Brain (organoid and tissue), 16 donors: ENCODE measurements at places on chromosomes 7 and 10.

GRCh38 chr7:44572771-44573170 lies 937 bp downstream of the DDX56 start:
- no peak for DNase-seq

DNA sequence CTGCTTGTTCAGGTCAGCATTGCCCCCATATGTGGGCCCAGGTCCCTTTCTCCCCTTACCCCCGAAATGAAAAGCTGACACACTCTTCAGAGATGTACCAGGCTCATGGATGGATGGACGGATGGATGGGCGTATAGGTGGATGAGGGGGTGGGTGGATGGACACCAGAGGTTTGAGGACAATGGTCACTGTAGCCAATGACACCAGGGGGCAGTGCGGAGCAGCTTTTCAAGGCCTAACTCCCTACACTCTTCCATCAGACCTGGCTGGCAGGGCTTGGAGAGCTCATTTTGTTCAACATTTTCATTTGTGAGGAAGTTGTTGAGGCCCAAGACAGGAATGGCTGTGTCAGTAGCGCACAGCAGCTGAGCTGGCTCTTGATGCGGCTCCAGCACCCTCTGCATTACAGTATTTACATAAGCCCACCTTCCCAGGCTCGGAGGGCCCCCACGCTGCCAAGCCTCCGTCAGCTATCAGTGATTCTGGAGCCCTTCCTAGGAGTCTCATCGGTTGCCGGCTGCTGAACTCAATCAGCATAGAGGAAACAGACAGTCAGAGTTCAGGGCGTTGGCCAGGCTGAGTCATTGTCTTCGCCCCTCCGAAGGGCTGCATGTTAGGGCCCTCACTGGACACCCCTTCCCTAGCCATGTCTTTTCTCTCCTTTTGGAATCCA lies 11.6 kb upstream of the FFAR4 start:
- peak; percentile 73 for DNase-seq

DNA sequence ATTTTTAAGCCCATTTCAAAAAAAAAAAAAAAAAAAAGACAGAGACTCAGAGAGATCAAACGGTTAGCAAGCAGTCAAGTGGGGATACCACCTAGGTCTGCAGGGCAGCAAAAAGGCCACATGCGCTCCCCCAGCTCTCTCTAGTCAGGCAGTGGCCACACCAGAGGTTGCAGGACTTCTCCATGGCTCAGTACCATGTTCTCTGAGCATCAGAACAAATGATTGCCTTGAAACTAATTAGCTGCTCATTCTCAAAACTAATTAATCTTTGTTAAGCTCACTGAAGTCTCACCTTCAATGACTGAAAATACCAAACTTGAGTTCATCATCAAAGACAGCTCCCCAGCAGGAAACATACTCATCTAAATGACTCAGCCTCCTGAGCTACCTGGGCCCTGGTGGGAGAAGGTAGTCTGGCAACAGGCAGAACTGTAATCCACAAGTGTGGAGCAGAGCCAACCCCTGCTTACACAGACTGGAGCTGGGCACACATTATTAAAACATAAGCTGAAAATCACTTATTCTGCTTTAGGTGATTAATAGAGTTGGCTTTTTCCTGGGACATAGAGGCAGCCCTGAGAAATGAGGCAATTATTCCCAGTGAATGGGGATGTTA lies 319.6 kb downstream of the GRID1 start:
- no peak for DNase-seq

DNA sequence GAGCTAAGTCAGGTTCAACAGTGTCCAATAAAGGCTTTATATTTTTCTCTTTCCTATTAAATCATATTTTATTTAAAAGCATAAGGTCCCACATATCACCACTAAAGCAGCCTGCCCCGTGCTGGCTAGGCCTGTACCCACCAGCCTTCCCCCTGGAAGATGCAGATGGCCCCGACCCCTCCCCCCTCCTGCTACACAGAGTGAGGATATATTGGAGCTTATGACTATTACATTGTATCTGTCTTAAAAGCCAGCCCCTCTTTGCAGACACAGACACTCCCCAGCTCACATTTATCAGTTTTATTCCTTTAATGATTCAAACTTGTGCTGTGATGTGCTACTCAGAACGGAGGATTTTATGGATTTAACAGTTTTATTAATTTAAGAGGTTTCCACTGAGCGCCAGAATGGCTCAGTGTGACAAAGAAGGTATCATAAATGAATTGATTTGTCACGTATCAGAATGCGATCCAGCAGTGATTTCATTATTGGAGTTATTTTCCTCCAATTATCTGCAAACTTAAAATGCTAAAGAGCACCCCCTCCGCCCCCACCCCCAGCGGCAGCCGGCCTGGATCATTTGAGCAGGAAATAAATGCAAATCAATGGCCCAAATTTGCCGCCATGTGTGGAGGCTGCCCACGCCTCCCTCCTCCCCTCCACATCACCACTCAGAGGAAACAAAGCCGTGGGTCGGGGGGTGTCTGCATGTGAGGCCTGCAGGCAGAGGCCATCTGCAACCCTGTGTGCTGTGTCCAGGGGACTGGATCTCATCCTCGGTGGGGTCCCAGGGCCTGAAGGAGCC lies 72.6 kb upstream of the ZMIZ1 start:
- peak; percentile 57 for DNase-seq

- DNase-seq, result no peak
Measured at GRCh38 chr10:130714742-130715467, 578.7 kb downstream of the GLRX3 start.

DNA sequence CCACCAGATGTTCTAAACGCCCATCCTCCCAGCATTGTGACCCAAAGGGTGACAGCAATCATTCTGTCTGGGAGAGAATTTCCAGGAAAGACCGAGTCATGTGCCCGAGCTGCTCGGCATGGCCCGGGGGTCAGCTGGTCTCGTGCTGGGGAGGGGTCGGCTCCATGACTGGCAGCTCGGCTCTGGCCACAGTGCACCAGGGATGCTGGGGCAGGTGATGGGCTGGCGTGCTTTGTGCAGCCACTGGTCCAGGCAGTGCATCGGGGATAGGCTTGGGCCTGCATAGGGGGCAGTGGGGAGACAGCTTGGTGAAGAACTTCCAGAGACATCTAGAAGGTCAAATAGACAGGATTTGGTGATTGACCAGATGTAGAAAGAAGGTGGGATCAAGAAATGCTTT lies 39.2 kb upstream of the PSMG3 start:
- no peak for DNase-seq

GRCh38 chr10:65413001-65413400 lies 1512.8 kb upstream of the LRRTM3 start:
- no peak for DNase-seq

- no peak for DNase-seq
Measured at GRCh38 chr7:47931005-47932004, 17.0 kb downstream of the PKD1L1 start.

DNA sequence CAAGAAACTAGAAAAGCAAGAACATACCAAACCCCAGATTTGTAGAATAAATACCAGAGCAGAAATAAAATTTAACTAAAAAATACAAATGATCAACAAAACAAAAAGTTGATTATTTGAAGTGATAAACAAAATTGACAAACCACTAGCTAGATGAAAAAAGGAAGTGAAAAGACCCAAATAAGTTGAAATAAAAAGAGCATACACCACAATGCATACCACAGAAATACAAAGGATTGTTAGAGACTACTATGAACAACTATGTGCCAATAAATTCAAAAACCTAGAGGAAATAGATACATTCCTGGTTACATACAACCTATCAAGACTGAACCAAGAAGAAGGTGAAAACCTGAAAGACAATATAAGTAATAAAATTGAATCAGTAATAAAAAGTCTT lies 333.4 kb downstream of the SH2D4B start:
- no peak for DNase-seq

GRCh38 chr7:116790025-116790424 lies 72.4 kb upstream of the CAPZA2 start:
- DNase-seq, result no peak

GRCh38 chr7:134174795-134175261 lies 47.7 kb downstream of the LRGUK start:
- DNase-seq, result no peak

DNA sequence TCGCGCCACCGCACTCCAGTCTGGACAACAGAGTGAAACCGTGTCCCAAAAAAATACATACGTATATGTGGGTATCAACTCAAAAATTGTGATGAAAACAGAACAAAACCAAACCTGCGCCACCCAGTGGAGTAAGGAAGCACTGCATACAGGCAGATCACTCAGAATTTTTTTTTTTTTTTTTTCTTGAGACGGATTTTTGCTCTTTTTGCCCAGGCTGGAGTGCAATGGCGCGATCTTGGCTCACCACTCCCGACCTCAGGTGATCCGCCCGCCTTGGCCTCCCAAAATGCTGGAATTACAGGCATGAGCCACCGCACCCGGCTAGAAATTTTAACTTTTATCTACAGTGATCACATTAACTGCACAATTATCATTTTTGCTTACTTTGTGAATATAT lies 9.1 kb upstream of the TMEM236 start:
- peak; percentile 29 for DNase-seq

GRCh38 chr10:1577945-1578344 lies 159.4 kb downstream of the ADARB2 start:
- no peak for DNase-seq

- no peak for DNase-seq
Measured at GRCh38 chr7:29805031-29805430, 1.3 kb upstream of the WIPF3 start.

- no peak for DNase-seq
Measured at GRCh38 chr7:79292834-79293233, 160.6 kb downstream of the MAGI2 start.

- no peak for DNase-seq
Measured at GRCh38 chr7:107667341-107667740, 6.7 kb downstream of the SLC26A4 start.

GRCh38 chr7:81499262-81500116 lies 270.4 kb downstream of the HGF start:
- DNase-seq, result peak; percentile 89

DNA sequence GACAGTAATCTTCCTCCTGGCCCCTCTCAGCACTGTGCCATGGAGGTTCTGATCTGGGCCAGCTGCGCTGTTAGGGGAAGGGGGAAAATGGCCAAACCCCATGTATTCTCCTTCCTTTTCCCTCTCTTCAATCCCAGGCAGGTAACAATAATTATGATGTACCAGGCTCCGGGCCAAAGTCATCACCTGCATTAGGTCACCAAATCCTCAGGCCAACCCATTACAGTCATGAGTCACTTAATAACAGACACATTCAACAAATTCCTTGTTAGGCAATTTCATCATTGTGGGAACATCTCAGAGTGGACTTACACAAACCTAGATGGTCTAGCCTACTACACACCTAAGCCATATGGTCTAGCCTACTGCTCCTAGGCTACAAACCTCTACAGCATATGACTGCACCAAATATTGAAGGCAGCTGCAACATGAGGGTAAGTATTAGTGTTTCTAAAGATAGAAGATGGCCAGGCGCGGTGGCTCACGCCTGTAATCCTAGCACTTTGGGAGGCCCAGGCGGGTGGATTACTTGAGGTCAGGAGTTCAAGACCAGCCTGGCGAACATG lies 2.2 kb upstream of the HSPB1 start:
- no peak for DNase-seq

- DNase-seq, result no peak
Measured at GRCh38 chr7:44650772-44651171, 44.3 kb downstream of the OGDH start.

DNA sequence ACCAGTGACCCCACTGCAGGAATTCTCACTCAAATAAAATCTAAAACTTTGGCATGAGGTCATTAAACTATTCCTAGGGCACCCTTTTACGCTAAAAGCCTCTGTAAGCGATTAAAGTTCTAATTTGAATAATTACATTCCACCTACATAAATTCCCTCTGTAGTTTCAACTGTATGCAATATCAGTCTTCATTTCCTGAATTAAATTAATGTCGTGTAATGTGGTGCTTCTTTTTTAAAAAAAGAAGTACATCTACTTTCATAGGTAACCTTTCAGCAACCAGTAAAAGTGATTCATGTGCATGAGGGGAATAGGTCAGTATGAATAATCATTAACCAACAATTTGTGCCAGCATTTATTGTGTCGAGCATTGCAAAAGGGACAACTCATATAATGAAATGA lies 44.7 kb downstream of the IMMP2L start:
- peak; percentile 7 for DNase-seq

- DNase-seq, result peak; percentile 17
Measured at GRCh38 chr10:77571490-77571889, 66.1 kb downstream of the KCNMA1 start.

GRCh38 chr10:12768156-12769100 lies 233.1 kb downstream of the CCDC3 start:
- peak; percentile 77 for DNase-seq

GRCh38 chr7:107045980-107046379 lies 1.5 kb downstream of the PRKAR2B start:
- peak; percentile 70 for DNase-seq

DNA sequence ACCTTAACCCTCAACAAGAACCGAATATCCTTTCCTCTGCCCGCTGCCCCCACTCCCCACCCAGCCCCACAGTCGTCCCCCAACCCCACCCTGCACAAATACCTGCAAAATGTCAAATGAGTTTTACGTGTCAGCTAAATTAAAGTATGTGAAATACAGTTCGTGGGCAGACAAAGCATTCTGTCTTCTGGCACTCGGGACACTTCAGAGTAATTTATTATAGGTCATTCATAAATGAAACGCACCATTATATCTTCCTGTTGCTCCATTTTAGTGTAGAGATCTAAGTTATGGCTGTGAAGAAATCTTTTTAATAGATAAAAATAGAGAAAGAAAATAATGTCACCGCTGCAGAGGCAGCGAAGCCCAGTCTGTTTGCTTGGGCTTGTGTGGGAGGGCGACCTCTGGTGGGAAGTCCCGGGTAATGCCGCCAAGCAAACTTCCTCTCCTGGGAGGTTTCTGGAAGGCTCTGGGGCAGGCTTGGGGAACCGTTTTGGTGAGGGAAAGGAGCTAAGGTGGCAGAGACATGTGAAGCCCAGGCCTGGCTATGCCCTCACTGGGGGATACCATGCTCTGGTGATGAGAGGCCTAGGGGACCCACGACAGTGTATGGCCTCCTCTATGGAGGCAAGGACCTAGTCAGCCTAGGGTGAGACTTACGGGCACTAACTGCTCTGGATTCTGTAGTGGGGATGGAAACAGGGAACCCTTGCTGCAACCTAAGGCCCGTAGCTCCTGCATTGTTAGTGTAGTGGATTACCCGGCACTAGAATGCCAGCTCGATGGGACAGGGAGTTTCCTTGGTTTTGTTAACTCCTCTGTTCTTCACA lies 604.9 kb downstream of the LRMDA start:
- peak; percentile 85 for DNase-seq

DNA sequence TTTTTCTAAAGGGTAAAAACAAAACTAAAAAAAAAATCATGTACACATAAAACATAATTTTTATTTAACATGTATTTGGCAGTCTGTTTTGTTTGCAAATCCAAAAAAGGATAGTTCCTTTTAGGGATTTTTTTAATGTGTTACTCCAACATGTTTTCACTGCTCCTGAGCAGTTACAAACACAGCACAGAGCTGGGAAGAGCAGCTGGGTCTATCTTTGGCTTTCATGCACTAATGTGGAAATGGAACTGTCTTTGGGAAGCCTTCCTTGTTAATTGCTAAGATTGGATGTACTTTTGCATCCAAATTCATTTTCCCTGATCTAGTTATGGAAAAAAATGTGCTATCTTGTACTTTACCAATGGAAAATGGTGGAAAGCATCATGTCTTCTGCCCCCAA lies 1035.1 kb downstream of the CNTNAP2 start:
- no peak for DNase-seq

- DNase-seq, result peak; percentile 85
Measured at GRCh38 chr10:102682416-102682815, 31.8 kb downstream of the ARL3 start.
